Ovary (tissue), 10 donors: ENCODE measurements at places on chromosomes 4 and X. TPM values are rescaled to one million over a fixed set of nuclear protein-coding genes. Genes with fewer than 3 reads are reported as not detected.

DNA sequence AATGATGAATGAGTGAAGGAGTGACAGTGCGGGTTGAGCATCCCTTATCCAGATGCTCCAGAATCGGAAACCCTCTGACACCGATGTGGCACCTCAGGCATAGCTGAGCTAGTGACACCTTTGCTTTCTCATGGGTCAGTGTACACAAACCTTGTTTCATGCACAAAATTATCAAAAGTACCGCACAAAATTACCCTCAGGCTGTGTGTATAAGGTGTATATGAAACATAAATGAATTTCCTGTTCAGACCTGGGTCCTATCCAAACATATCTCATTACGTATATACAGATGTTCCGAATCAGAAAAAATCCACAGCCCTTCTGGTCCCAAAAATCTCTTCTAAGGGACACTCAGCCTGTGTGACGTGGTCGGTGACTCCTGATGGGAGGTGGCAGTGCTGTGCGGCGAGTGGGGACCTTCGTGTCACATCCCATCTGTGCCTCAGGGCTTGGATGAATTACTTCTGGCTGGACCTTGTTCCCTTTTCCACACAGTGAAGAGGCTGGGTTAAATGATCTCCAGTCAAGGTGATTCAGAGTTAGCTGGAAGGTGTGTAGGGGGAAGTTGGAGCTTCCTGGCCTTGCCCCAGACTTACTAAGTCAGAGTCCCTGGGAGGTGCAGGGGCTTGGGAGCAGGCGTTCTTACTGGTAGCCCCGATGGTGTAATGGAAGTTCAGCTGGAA lies 18.8 kb downstream of the RGS12 start:
- DNase-seq = no peak
- H3K27ac ChIP-seq = no peak overlapping the region
- no peaks in the 10 kb centered on the region for H3K27me3 ChIP-seq
- H3K4me1 ChIP-seq = peaks cover 2% of the 10 kb centered on the region
- H3K4me3 ChIP-seq = no peak overlapping the region

GRCh38 chr4:15968551-15969300 lies 5.8 kb upstream of the FGFBP2 start:
- no peaks in the 10 kb centered on the region for H3K36me3 ChIP-seq
- H3K4me1 ChIP-seq = no peaks in the 10 kb centered on the region
- no peak overlapping the region for H3K27ac ChIP-seq
- H3K4me3 ChIP-seq = no peak overlapping the region

GRCh38 chrX:102558607-102559006 lies 40.7 kb upstream of the ARMCX5 start:
- DNase-seq = no peak
- H3K27me3 ChIP-seq = no peaks in the 10 kb centered on the region
- H3K27ac ChIP-seq = no peak overlapping the region
- no peak overlapping the region for H3K4me3 ChIP-seq

KLF3 gene
- 32.9 TPM for polyA plus RNA-seq

MAB21L2 gene
- 0.10 TPM for polyA plus RNA-seq
